Vagina (tissue), 2 donors: ENCODE measurements at places on chromosomes 13 and 19. TPM values are rescaled to one million over a fixed set of nuclear protein-coding genes. Genes with fewer than 3 reads are reported as not detected.

CLEC11A gene
- total RNA-seq = 25.0 TPM

MAG gene
- not detected for total RNA-seq

DNA sequence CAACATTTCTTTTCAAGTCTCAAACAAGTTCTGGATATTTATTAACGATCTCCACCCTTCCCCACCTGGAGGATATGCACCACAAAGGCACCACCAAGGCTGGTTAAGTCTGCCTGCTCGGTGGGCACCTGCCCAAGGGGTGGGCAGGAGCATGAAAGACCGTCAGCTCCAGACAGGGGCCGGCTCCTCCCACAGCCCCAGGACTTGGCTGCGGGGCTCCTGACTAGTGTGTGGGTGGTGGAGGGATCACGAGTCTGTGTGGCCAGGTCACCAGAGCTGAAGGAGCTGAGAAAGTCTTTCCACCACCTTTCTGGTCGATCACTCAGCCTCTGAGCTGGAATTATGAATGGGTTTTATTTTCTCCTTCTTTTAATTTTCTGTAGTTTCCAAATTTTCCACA, 7.8 kb downstream of the SLC7A1 start:
- no peak for DNase-seq

GRCh38 chr19:46471811-46472543, 614 bp upstream of the PNMA8A start:
- peak; percentile 54 for DNase-seq

DNA sequence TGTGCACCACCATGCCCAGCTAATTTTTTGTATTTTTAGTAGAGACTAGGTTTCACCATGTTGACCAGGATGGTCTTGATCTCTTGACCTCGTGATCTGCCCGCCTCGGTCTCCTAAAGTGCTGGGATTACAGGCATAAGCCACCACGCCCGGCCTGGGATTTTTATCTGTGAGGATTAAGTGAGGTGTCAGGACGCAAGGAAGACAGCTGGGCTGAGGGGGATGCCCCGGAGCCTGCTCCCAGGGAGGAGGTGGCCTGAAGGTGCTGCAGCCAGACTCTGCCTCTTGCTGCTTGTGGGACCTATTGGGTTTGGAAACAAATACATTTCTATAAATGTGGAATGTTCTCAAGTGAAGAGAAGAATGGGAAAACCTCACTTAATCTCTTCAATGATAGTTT, 131.6 kb downstream of the OLFM4 start:
- no peak for DNase-seq
